ENCODE measurements at places on chromosomes 12 and 14.

- DNase-seq: no peak
Measured at GRCh38 chr14:65373671-65374039, 38.9 kb upstream of the FUT8 start.

GRCh38 chr12:60501124-60501729 is 905.4 kb downstream of the SLC16A7 start:
- DNase-seq: peak; percentile 5

DNA sequence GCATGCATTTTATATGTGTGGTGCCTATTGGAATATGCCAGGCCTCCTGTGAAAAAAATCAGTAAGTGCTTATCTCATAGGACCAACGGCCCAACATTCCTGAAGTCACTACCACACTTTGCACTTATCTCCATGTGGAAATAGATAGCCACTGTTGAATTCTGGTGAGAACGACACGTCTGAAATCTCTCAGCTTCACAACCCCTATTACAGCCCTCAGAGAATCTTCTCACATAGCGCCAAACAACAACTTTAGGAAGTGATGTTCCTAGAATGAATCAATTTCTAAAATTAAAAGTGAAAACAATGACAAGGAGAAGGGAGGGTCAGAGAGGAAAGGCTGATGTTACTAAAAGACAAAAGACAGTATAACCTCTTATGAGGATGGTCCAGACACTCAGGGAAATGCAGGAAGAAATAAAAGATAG is 270.8 kb upstream of the BTG1 start:
- DNase-seq: no peak

DNA sequence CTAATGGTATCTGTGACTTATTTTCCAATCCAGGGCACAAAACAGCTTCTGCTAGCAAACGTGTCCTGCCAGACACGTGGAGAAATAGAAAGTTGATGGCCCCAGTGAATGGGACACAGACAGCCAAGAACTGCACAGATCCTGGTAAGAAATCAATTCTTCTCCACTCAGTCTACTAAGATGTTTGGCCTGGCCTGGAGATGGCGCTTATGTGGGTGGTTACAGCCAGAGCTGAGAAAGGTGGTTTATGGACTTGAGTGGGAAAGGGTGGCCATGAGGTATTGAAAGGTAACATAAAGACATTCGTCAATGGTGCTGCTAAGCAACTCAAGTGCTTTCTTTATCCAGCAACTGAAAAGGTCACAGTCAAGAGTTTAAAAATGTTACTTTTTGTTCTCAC is 2.9 kb downstream of the SLC24A4 start:
- DNase-seq: no peak

DNA sequence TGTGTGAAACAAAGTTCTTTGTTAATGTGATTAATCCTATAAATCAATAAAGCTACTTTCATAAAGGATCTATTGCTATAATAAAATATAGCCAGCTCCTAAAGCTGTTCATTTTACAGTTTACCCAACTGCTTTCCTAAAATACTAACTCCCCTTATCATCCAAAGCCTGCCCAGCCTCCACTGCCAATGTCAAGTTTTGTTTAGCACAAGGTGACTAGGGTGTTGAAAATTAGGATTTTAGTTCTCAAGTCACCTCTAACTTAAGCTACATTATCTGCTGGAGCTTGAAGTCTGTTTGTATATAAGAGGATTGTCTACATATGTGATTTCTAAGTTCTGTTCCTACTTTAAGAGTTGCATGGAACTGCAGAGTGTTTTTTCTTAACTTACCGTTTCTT is 86.3 kb downstream of the CCER1 start:
- DNase-seq: no peak

DNA sequence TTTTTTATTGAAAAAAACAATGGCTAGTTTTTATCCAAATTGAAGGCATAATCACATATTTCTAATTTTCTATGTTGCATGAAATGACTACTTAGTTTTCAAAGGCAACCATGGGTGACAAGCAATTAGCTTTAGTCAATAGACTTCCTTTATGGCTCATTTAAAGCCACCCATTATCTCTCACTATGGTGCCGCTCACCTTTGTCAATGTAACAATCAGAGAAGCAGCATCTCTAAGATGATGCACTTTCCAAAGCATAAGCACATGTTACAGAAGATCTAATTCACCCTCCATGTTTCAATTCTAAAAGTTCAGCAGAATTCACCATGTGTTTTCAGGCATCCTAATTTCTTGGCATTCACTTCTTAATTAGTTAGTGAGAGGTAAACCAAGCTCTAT is 166.6 kb upstream of the RPL10L start:
- peak; percentile 12 for DNase-seq

DNA sequence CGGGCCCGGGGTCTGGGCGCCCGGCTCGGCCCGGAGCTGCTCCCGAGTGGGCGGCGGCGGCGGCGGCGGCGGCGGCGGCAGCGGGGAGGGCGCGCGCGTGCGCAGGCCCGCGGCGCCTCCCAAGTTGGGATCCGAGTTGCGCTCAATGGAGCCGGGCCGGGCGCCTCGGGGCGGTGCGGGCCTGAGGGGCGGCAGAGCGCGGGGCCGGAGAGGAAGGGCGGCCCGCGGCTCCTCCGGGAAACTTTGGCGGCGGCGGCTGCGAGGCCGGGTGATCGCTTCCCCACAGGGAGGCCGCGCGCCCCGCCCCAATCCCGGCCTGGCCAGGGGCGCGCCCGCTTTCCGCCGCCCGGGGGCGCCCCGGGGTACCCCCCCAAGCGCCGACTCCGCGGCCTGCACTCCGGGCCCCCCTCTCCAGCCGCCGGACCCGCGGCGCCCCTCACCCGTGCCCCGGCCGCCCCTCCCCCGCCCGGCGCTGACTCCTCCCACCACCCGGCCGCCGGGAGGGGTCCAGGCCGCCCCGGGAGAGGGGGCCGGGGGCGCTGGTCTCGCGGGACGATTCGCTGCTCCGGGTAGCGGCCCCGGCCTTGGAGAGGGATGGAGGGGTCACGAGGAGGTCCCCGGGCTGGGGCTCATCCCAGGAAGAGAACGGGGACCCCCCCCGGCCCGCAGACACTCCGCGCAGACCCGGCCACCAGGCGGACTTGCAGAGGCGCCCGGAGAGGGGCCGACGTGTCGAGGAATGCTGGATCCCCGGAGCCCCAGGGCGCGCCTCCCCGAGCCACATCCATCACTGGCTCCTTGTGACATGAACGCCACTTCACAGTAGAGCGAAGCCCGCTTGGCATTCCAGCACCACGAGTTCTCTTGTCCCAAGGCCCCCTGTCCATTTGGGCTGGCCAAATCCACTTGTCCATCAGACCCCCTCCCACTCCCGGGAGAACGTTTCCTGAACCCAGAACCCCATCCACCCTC is at the start of gene RILPL1:
Gene RILPL1, minus strand, starts transcription at position 48 of the 972 bp plus-strand sequence. CDS start 237 bp downstream, outside the sequence.
- DNase-seq: peak; percentile 84

DNA sequence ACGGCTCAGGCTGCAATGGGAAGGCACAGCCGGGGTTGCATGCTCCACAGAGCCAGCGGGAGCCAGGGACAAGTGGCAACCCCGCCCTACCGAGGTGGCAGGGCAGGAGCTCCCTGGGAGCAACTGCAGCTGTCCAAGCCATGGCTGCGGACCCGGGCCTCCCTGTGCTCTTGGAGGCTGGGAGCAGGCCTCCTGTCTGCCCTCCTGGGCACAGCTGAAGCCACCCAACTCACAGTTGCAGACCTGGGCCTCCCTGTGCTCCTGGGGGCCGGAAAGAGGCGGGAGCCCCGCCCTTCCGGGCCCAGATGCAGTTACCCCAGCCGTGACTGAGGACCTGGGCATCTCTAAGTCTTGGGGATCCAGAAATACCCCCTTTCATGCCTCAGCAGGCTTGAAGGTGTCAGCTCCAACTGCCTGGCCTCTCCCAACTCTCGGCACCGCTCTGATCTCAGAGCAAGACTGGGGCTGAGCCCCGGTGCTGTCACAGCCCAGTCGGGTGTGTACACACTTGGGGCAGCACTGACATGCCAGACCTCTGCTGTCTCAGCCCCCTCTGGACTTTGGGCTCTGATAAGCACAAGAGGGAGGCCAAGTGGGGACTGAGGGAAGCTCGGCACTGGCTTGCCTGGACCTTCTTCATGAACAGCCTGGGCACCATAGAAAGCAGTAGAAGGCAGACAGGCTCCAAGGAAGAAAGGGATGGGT is 7.5 kb upstream of the RASSF9 start:
- DNase-seq: no peak

GRCh38 chr12:573232-573631 is 90.0 kb downstream of the NINJ2 start:
- no peak for DNase-seq

DNA sequence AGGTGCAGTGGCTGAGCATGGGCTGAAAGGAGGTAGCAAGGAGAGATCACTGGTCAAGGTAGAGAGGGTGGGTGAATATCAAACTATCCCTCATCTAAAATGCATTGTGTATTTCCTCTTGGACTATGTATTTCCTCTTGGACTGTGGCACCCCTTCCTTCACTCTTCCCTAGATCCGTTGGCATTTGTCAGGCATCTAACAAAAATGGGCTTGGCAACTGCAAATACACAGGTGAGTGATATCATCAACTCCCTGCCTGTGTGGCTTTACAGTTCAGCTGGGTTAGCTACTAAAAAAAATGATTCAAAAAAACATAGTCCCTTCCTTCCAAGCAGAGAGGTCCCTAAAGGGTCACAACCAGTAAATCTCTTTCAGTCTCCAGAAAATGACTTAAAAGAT is 142.8 kb upstream of the FUT8 start:
- DNase-seq: no peak

- DNase-seq: peak; percentile 95
Measured at GRCh38 chr14:68137704-68138619, 318.4 kb downstream of the RAD51B start.

DNA sequence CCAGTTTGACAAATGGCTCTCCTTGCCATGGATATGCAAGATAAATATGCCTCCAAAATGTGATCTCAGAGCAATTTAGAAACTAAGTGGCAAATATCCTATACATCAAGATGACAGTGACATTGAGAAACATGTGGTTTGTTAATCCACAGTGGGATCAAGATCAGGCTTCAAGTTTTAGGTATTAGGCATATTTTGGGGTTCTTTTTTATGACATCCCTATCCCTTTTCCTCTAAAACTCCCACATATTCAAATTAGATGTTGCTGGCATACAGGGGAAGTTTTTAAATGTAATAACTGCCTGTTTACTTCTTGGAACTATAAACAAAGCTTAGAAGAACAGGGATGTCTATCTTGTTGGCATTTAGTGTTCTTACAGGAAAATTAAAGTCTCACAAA is 179.4 kb downstream of the CRADD start:
- no peak for DNase-seq

DNA sequence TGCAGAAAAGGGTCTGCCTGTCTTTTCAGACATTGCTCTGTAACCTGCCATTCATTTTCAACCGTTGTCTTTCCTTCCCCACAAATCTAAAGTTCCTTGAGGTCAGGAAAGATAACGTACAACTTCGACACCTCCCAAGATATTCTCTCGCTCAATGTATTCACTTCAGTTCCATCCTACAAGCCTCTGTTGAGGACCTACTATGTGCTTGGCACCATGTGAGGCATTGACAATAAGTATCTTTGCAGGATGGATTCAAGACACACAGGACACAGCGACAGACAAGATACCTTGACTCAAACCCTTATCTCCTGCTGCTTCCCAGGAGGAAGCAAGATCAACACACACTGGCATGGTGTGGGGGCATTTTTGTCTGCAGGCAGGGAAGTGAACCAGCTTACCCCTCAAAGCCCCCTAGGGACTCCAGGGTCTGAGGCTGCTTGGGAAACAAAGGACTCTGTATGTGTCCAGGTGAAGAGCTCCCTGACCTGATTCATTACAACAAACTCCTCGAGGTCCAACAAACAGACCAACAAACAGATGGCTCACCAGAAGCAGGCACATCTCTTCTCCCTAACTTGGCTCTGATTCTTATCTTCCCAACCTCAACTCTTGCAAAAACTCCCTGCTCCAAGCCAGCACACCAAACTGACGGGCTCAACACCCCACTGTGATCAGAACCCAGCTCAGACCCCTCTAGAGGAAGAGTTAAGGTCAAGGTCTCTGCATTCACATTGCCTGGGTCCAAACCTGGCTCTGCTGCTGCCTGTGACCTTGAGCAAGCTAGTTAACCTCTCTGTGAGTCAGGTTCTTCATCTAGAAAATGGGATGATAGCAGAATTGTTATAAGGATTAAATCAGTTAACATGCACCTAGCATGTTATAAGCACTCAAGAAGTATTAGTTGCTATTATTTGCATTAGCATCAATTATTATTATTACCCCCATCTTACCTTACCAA is 6.3 kb downstream of the NUAK1 start:
- DNase-seq: peak; percentile 1

DNA sequence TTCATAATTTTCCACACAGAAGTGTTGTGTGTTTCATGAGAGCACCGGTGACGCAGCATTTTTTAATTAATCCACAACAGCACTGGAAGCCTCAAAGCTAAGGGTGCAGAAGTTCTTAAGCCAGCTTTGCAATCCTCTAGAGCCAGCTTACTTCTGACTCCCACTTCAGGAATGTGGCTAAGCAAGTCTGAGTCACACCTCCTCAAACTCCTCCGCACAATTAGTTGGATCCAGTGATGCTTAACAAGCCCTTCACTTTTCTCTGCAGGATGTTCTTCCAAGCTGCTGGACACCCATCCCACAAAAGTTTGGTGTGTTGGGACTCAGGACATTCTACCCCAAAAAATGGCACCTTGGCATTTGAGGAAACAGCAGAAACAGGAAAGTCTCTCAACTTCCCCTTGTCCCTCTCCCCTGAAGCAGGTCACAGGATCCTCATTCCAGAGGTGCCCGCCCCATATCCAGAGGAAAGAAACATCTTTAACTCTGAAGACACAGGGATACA is 210.0 kb downstream of the PPM1H start:
- DNase-seq: peak; percentile 78

- DNase-seq: no peak
Measured at GRCh38 chr12:47491516-47492305, 214.1 kb downstream of the RPAP3 start.

DNA sequence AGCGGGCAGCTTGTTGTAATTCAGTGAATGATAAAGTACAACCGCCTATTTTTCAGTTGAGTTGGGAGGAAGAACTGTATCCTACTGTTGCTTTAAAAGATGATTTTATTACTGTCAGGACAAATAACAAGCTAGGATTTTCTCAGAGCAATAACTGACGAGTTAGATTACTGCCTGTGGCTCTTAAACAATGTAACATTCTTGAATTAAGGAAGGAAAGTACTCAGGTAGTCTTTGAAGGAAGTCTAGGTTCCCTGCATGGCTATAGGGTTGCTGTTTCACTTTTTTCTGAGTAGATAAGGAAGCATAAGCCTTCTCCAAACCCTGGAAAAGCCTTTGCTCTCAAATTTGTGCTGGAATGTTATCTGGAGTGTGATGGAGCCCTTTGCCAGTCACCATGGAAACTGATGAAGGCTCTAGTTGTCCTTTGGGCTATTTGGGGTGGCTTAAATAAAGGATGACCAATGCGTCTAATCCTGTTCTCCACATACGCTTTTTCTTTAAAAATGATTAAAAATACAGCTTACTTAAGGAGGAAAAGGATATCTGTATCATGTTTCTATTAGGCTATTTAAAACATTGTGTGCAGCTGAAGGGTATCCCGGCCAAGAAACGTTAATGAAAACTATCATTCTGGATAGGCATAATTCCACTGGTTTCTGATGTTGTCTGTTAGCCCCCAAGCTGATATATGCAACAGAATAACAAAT is 17.7 kb downstream of the NUBPL start:
- no peak for DNase-seq

GRCh38 chr12:94504386-94504785 is 44.7 kb upstream of the CEP83 start:
- no peak for DNase-seq
